ENCODE measurements at places on chromosomes 2 and 18. TPM values are rescaled to one million over a fixed set of nuclear protein-coding genes. Genes with fewer than 3 reads are reported as not detected.

SLC5A6 gene
- 19.5 TPM for total RNA-seq

CFC1 gene
- not detected for total RNA-seq

ZNF2 gene
- 8.1 TPM for total RNA-seq

PHOSPHO2 gene
- total RNA-seq = 2.5 TPM

SLC9A4 gene
- total RNA-seq = not detected

ITPRIPL1 gene
- 4.0 TPM for total RNA-seq

ST6GAL2 gene
- 0.63 TPM for total RNA-seq

TBC1D8 gene
- 62.4 TPM for total RNA-seq

LINC00305 gene
- not detected for total RNA-seq

SLC8A1 gene
- 0.13 TPM for total RNA-seq

FAM237A gene
- not detected for total RNA-seq

GALNT5 gene
- total RNA-seq = not detected

TDRD15 gene
- total RNA-seq = not detected

REG1B gene
- not detected for total RNA-seq

ALLC gene
- total RNA-seq = not detected

DIS3L2 gene
- total RNA-seq = 13.4 TPM

UGT1A4 gene
- total RNA-seq = not detected

PLEK gene
- under 0.01 TPM for total RNA-seq

IMPA2 gene
- 14.8 TPM for total RNA-seq

TYMS gene
- 27.6 TPM for total RNA-seq

ALPP gene
- not detected for total RNA-seq

ZNF512 gene
- total RNA-seq = 11.9 TPM

CDCA7 gene
- total RNA-seq = 4.0 TPM

FSHR gene
- total RNA-seq = not detected

GULP1 gene
- 2.6 TPM for total RNA-seq

HIBCH gene
- total RNA-seq = 12.8 TPM

HOXD12 gene
- total RNA-seq = not detected

TPGS2 gene
- total RNA-seq = 204 TPM

CLASP1 gene
- total RNA-seq = 28.4 TPM

CHAC2 gene
- total RNA-seq = 4.4 TPM

MAB21L4 gene
- total RNA-seq = not detected

SERPINB12 gene
- total RNA-seq = not detected

CD8A gene
- under 0.01 TPM for total RNA-seq

ADRA2B gene
- total RNA-seq = under 0.01 TPM

ZNF396 gene
- total RNA-seq = 0.51 TPM

FAM228A gene
- 0.13 TPM for total RNA-seq

GPR45 gene
- total RNA-seq = not detected

POTEC gene
- not detected for total RNA-seq

ANKAR gene
- 4.6 TPM for total RNA-seq

SLC38A11 gene
- not detected for total RNA-seq

GLI2 gene
- total RNA-seq = under 0.01 TPM

SERPINB13 gene
- not detected for total RNA-seq

LAMA3 gene
- 7.0 TPM for total RNA-seq

FABP1 gene
- not detected for total RNA-seq

ALK gene
- total RNA-seq = not detected

POTEJ gene
- total RNA-seq = 0.38 TPM

Measured in dermis microvascular lymphatic vessel endothelial cell (primary cell).